ENCODE measurements at places on chromosomes 6 and 20.

DNA sequence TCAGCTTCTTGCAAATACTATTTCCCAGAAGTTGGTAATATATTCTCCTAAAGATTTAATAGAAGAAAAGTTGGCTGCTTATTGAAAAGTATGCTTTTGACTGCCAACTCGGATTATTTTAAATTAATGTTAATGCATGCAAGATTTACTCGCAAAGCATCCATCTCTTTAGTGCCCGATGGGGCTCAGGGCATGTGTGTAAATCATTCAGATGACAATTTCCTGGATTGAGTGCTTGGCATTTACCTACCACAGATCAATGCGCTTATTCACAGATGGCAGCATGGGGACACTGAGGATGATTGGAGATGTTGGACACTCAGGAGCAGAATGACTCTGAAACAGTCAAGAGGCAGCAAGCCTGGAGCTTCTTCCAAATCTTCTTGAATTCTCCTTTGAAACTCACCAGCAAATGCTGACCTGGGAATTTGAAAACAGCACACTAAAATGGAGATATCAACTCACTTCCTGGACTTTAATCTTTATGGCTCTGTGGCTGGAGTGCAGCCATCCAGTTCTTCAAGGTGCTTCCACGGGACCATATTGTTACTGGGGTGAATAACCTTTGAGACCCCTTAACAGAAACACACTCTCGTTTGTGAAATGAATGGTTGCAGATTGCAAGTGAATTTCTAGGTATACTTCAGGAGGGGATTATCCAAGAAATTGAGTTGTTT is 34.1 kb upstream of the TIAM2 start:
- no peak for DNase-seq

DNA sequence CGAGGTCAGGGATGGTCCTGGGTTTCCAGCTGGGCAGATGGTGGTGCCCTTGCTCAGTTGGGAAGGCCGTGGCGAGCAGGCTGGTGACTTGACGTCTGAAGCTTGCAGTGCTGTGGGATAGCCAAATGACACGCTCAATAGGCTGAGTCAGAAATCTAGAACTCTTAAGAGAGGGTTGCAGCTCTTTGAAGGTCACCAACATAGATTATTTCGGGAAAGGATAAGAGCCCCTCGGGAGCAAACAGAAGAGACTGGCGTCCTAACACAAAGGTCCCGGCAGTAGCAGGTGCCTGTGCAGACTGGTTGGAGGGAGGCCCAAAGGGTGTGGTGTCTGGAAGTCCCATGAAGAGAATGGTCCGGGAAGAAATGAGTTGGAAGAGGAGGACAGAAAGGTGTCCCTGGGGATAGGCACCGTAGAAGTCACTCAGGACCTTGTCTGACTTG is 18.4 kb downstream of the PKIG start:
- no peak for DNase-seq

- no peak for DNase-seq
These were observed 179.5 kb downstream of the ADAT2 start for GRCh38 chr6:143271024-143271423.

DNA sequence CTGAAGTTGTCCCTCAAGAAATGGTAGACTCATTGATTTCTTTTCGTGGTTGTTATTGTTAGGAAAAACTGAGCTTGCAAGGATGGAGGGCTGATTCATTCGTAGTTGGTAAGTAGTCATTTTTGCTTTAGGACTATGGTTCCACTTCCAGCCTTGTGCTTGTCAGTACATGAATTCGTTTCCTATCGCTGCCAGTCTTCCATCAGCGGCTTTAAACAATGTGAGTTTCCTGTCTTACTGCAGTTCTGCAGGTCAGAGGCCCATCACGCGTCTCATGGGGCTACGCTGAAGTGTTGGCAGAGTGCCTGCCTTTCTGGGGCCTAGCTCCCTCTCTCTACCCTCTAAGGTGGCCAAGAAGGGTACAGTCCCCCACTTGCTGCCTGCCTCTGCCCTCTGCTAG is 11.4 kb upstream of the MDFI start:
- no peak for DNase-seq

- DNase-seq, result no peak
These were observed 257.8 kb downstream of the CDC5L start for GRCh38 chr6:44645276-44645675.

GRCh38 chr6:71510856-71511255 is 222.2 kb downstream of the OGFRL1 start:
- no peak for DNase-seq

DNA sequence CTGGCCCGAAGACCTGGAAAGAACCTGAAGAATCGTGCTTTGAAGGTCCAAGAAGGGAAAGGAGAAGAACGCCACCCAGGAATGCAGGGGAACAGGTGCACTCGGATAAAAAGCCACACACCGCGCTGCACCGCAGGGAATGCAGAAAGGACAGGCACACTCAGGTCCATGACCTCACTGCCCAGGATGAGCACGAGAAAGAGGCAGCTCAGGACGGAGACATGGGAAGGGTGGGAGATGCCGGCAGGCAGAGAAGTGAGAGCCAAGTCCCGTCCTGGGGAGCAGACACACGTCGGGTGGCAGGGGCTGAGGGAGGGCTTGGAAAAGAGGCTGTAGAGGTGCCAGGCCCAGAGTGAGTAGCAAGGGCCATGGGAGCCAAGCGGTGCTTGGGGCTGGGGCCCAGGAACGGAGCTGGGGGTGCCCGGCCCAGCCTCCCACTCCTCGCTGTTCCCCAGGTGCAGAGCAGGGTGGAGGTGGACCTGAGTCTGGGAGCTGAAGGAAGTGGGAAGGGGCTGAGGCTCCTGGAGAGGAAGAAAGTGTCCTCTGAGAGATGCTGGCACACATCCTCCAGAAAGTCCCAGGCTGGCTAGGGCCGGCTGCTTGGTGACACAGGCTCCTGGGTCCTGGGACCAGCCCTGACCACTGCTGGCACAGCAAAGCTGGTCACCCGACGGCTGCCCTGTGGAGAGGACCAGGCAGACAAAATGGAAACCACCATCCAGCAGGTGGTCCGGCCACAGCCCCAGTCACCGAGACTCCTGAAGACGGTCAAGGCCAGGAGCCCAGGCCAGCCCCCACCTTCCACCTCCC is 91.3 kb downstream of the PSMB1 start:
- DNase-seq, result no peak

- DNase-seq, result no peak
These were observed 29.1 kb upstream of the APCDD1L start for GRCh38 chr20:58544286-58544685.

- DNase-seq, result no peak
These were observed 41.7 kb downstream of the SUMO4 start for GRCh38 chr6:149441740-149442139.

DNA sequence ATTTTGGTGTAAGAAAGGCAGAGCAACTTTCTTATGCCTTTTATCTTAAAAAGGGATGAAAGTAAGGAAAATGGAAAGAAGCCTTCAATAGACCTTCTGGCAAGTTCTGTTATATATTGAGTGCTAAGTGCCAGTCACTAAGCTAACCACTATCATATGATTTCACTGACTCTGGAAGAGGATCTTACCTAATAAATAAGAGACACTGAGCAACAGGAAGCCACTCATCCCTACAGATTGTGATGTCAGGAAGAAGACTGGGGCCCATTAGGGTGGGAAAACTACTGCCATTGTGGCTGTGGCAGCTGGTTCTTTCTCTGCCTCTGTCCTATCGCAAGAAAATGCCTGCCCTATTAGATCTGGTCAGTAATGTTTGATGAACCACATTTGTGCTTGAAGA is 89.6 kb downstream of the AIG1 start:
- DNase-seq, result no peak

GRCh38 chr20:16321291-16321690 is 252.0 kb downstream of the KIF16B start:
- no peak for DNase-seq

GRCh38 chr6:156890627-156891314 is 113.6 kb downstream of the ARID1B start:
- DNase-seq, result no peak

DNA sequence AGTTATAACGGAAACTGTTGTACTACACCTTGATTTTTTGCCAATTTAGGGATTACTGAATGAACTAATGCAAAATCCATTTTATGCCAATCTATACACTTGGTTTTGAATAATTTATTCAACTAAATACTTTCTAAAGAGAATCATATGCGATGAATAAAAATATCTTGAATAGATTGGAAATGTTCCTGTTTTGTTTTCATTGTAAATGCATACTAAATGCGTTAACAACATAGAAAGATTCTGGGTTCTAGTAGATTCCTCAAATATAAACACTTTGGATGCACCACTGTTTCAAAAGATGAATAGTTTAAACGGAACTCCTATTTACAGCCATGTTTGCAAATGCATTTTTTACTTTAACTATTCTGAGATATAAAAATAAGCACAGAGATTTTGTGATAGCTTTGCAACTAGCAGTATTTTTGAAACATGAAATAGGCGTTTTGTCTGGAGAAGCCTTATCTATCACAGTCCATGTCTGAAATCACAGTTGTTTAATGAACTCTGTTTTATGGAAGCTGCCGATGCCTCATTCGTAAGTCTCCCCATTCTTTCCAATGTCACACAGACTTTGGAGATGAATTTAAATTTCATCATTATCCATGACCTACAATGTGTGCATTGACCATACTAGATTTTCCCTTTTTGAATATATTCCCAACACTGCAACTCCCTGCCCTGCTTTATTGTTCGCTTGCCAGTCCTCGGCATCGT is 277.7 kb upstream of the QKI start:
- DNase-seq, result no peak

DNA sequence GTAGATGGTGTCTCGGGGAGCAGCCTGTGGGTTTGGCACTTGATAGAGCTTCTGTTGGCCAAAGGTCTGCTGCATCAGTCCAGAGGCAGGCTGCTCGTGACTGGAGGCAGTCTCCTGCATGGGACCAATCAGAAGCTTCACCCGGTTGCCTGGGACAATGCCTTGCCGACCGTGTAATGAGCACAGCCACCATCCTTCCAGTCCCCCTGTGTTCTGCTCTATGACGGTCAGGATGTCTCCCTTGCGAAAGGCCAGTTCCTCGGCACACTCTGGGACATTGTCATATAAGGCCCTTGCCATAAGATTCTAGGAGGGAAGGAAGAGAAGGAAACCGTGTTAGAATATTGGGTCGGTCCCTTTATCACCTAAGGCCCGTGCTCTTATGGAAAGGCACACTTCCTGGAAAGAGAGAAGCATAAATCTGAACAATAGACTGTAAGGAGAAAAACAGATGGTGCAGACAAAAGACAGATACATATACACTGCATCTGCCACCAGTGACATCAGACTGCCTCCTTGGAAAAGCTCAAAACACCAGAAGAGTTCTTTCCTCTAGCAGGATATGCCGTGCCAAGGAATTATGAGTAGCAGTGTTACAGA is 18.9 kb downstream of the NEDD9 start:
- DNase-seq, result no peak

Measured in hematopoietic multipotent progenitor cell treated with erythropoietin and hydrocortisone succinate and interleukin-3 and kit ligand, for 17 days (in vitro differentiated cells).